ENCODE measurements at places on chromosomes 6 and 20.

GRCh38 chr6:125668071-125668470, 81.4 kb upstream of the HEY2 start:
- no peak for DNase-seq

DNA sequence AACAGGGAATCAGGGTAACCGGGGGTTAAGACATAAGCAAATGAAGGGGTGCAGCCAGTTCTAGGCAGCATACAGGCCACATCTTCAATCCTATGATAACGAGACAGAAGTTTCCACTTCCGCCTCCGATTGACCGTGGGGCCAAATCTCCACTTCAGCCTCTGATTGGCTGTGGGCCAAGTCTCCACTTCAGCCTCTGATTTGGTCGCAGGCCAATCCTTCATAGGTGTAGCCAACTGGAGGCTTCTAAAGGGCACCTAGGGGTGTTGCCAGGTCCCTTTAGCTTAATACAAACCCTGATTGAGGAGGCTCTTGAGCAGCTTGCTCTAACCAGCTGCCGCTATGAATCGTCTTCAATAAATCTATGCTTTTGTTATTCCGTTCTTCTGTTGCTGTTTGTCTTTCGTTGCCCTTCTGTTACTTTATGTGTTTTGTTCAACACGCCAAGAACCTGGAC, 2.1 kb upstream of the ERGIC3 start:
- DNase-seq, result peak; percentile 45

DNA sequence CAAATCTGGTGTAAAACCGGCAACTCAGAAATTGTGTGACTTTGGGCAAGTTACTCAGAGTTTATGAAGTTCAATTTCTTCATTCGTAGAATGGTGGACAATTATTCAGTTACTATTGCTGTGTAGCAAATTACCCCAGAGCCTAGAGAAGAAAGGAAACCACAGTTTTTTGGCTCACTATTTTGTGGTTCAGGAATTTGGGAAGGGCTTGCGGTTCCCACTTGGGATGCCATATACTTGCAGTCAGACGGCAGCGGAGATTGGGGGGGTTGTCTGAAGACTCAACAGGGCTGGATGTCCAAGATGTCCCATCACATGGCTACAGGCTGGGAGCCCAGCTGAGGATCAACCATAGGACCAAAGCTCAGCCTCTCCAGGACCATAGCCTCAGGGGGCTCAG, 108.1 kb downstream of the PCSK2 start:
- DNase-seq, result no peak

GRCh38 chr20:8756410-8756809, 312.5 kb upstream of the PLCB4 start:
- DNase-seq, result no peak

DNA sequence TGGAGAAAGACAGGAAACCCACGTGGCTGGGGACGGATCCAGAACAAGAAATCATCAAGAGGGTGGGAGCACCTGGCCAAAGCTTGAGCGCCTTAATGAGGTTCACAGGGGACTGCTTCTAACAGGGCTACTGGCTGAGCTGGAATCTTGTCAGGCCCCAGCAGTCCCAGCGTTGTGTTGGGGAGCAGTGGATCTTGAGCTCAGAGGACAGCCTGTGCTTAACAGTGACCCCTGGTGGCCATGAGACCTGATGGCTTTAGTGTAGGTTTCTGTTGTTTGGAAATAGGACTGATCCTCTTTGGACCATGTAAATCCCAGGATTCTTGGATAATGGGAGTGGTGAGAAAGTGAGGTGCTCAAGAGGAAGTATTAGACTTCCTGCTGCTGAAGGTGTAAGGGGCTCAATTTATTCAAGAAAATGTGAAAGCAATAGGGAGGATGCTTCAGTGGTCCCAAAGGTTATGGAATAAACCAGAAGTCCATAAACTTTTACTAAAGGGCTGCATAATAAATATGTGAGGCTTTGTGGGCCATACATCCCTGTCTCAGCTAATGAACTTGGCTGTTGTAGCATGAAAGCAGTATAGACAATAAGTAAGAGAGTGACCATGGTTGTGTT, 216.2 kb downstream of the NFATC2 start:
- DNase-seq, result no peak

Measured in aorta (tissue), 5 donors.